Posterior vena cava (tissue), 2 donors: ENCODE measurements at places on chromosomes 2 and 18. TPM values are rescaled to one million over a fixed set of nuclear protein-coding genes. Genes with fewer than 3 reads are reported as not detected.

DNA sequence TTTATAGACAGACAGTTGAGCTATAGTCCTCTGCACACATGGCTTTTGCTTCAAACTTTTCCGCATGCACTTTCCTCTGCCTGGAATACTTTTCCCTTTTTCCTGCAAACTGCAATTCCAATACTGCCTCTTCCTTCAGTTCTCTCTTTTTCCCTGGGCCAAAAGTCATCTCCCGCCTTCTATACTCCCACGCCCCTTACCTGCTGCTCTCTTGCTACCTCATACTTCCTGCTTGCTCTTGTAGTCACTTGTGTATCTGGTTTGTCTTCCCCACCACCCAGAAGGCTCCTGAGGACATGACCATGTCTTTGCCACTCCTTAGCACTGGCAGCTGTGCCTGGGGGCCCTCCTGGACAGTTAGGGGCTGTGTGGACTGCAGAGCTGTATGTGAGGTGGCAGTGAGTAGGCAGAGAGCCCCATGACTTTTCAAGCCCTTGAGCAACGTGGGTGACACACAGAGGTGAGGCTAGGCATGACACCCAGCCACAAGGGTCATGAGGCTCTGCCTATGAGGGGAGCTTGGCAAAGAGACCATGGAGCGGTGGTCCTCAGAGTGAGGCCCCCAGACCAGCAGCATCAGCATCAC, 23.2 kb downstream of the SPEG start:
- no peak for DNase-seq

DNA sequence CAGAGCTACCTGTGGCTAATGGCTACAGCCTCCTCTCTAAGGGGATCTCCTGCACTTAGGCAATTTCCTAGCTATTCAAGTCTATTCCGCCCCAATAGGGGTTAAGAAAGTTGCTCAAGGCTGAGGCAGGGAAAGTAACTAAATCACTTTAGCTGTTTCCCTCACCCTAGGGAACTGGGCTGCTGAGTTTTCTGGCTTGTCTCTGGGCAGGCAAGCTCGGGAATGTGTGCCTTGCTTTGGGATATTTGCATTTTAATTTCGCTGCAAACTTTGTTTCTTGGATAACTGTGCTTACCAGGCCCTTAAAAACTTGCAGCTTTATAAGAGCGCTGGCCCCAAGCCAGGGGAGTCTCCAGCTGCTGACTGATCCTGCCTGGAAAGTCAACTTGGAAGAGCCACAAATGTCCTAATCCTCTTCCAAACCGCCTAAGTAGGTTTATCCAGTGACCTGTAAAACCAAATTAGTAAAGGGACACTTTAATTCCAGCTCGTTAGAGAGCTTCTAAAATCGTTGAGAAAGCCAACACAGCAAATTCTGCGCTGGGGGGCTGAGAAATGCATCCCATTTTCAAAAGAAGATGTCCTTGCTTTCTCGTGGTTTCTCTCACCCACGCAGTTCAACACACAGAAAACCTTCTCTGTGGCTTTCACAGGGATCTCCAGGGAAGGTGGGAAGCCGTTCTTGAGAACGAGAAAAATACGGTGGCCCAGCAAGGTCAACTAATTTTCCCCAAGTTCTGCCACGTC, 59.5 kb upstream of the SP3 start:
- peak; percentile 95 for DNase-seq

DNA sequence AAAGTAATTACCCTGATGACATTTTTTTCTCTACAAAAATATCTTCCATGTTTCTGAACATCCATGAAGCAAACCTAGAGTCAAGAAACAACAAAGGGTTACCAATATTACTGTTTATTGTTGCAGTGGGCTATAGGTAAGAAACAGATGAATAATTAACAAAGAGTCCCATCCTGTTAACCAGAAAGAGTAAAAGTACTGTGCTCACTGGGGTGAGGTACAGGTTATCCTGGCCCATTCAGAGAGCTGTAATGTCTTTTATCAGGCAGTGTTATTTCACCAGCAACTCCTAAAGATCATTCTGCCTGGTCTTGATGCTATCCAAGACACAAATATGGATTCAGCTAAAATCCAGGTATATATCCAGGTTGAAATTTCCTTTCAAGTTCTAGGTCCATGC, 754.9 kb downstream of the SATB2 start:
- no peak for DNase-seq

DNA sequence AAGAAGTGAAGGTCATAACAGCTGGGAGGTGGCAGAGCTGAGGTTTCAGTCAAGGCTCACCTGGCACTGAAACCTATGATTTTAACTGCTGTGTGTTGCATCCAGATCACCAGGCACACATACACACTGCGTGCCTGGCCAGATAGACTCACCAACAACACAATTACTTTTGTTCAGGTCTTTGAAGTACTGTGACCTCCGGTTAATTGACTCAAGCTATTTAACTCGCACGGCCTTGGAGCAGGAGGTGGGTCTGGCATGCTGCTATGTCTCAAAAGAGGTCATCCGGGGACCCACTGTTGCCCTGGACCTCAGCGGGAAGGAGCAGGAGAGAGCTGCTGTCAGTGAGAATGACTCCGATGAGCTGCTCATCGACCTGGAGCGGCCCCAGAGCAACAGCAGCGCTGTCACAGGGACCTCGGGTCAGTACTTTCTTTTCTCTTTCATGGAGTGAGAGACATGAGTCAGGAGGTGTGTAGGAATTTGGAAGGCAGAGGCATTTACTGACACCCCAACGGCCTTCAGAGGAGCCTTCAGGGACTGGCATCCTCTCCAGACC, 104.1 kb downstream of the ESCO1 start:
- no peak for DNase-seq

GRCh38 chr2:218863021-218863520, 3.5 kb downstream of the WNT6 start:
- DNase-seq = peak; percentile 28

The ALPI gene
- not detected for total RNA-seq

The SLC19A3 gene
- total RNA-seq = 2.3 TPM

The TMEM131 gene
- 37.7 TPM for total RNA-seq

The RGPD3 gene
- 0.14 TPM for total RNA-seq
